NCI-H1694 treated with DMSO at 0.1 percent for 48 hours (cell line): ENCODE measurements at places on chromosomes 16 and 17.

GRCh38 chr16:166375-167121 is 770 bp downstream of the HBM start:
- no peak for DNase-seq

GRCh38 chr17:17179371-17179827 is 26.7 kb downstream of the PLD6 start:
- no peak for DNase-seq

DNA sequence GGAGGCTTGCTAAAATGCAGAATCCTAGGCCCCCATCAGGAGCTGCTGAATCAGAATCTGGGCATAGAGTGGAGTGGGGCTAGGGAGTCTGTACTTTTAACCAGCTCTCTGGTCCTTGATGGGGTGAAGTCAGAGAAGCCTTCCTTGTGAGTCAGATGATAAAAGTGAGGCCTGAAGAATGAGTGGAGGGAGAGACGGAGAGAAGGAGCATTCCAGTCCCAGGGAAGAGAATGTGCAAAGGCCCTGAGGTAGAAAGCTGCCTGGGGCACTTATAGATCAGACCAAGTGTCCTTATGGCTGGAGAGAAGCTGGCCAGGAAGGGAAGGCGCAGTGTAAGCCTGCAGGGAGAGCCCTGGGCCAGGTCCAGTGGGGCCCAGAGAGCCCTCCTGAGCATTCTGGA is 235.1 kb upstream of the NLRP1 start:
- DNase-seq = no peak

GRCh38 chr16:76121636-76122035 is 155.6 kb upstream of the CNTNAP4 start:
- DNase-seq = no peak

GRCh38 chr16:3198334-3199072 is 10.5 kb downstream of the OR1F1 start:
- no peak for DNase-seq

GRCh38 chr16:19130852-19131824 is 17.4 kb downstream of the ITPRIPL2 start:
- peak; percentile 65 for DNase-seq

DNA sequence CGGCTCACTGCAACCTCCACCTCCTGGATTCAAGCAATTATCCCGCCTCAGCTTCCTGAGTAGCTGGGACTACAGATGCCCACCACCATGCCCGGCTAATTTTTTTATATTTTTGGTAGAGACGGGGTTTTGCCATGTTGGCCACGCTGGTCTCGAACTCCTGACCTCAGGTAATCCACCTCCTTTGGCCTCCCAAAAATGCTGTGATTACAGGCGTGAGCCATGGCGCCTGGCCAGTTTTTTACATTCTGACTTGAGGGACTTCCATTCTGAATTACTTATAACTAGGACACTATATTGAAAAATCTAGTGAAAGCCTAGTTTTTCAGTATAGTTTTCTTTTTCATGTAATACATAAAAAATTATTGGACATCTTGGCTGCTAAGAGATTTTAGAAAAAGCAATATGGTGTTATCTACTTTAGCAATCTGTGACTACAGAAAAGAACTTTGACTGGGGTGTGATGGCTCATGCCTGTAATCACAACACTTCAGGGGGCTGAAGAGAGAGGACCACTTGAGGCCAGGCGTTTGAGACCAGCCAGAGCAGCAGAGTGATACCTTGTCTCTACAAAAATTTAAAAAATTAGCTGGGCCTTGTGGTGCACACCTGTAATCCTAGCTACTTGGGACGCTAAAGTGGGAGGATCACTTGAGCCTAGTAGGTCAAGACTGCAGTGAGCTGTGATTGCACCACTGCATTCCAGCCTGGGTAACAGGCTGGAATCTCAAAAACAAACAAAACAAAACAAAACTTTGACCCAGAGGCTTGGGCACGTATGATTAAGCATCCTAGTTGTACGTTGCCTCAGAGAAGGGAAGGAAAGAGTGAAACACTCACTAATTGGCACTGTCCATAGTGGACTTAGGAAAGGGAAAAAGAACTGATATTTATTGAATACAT is 26.8 kb upstream of the GOSR1 start:
- no peak for DNase-seq

DNA sequence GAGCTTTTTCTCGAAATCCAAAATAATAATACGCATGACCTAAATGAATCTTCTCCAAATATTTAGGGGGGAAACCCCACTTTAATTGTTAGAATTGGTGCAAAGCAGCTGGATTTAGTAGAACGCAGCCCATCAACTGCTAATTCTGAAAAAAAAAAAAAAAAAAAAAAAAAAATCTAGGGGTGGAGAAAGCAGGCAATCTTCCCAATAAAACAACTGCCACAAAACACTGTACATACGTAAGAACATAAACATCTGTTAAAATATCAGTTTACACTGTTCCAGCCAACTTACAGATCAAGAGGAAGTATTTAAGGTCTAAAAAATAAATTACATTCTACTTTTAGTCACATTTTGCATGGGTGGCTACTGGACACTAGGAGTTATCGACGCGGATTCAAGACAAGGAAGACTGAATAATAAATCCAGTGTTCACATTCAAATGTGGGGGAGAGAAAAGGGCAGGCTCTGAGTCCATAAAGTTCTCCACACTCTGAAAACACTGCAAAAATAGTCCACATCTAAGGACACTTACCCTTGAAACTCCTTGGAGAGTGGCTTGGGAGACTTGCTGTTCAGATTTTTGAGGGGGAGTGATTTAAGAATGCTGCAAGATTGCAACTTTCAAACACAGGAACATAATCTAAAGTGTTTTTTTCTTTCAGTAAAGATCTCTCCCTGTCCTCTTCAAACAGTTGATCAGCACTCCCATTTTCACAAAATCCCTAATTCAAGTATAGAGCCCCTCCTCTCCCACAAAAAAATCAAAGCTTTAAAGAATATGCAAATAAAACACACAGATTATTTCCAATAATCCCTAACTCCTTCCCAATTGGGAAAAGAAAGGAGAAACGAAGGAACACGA is 1.3 kb downstream of the APPBP2 start:
- DNase-seq = no peak
